Effector CD4-positive, alpha-beta T cell (primary cell): ENCODE measurements at places on chromosomes 3 and 15.

DNA sequence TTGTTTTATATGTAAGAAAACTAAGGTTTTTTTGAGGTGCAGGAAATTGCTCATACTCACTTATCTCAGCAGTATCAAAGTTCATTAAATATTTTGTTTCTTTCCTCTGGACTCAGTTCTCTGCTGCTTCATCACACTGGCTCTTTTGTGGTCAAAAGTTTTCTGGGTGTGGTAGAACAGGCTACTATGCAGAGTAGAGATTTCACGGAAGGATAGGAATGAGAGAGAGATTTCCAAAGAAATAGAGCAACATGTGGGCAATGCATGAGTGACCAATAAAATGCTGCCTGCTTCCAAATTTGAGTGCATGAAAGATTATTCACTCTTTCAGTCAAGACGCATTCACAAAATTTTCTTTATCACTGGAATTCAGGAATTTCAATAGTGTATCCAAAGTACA is 577.3 kb upstream of the SEMA6D start:
- DNase-seq, result no peak

- no peak for DNase-seq
Observed at GRCh38 chr15:56105855-56106254, 112.4 kb upstream of the NEDD4 start.

GRCh38 chr15:59200560-59200959 is 6.1 kb upstream of the LDHAL6B start:
- no peak for DNase-seq

DNA sequence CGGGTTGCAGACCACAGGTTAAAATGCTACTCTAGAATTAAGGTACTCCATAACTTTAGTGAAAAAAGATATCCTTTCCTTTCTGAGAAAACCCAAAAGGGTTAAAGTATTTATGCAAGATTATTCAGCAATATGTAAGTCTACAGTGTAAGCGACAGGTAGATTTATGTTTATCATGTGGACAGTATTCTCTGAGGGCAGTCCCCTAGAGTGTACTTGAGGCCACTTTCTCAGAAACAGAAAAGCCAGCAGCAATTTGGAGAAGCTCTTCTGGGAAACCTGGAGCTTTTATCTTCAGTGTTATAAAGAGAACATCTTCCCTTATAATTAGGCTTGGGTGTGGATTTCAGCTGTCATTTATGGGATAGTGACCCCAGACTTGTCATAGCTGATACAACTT is 8.9 kb downstream of the ST3GAL6 start:
- DNase-seq, result no peak

DNA sequence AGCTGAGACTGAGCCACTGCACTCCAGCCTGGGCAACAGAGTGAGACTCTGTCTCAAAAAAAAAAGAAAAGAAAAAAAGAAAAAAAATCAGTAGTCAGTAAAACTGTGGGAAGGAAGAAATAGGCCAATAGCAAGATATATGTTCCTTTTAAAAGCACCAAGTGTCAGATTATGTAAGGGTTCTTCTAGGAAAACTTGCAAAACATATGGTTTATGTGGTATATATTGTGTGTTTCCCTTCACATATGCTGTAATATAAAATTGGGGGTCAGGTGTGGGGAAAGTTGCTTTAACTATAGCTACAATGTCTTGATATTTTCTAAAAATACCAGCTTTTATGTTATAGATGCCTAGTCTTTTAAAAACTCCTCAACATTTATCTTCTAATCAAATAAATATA is 64.6 kb downstream of the ESYT3 start:
- DNase-seq, result no peak

DNA sequence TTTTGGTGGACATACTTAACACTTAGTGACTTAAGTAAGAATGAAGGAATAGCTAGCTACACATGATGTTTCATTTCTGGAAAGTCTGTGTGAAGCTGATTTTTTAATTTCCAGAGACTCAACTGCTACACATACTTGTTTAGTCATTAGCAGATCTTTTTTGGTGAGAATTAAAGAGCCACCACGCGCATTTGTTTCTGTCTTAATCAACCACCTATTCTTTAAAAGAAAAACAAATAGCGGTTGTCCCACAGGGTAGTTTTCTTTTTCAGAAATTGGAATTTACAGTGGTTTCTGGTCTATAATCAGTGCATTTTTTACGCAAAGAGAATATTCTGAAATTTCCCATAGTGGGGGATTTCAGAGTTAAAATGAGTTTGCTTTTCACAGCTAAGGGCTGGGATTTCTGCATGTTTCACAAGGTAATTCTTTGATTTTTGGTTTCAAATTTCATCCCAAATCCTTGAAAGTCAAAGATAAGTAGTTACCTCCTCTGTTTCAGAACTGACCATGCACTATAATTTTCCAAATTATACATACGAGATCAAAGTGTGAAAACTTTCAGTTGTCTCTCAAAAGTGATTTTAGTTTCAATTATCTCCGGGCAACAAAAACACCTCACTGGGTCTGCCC is 631.0 kb upstream of the GRM7 start:
- no peak for DNase-seq

GRCh38 chr3:84538597-84538996 is 420.2 kb upstream of the CADM2 start:
- DNase-seq, result no peak

DNA sequence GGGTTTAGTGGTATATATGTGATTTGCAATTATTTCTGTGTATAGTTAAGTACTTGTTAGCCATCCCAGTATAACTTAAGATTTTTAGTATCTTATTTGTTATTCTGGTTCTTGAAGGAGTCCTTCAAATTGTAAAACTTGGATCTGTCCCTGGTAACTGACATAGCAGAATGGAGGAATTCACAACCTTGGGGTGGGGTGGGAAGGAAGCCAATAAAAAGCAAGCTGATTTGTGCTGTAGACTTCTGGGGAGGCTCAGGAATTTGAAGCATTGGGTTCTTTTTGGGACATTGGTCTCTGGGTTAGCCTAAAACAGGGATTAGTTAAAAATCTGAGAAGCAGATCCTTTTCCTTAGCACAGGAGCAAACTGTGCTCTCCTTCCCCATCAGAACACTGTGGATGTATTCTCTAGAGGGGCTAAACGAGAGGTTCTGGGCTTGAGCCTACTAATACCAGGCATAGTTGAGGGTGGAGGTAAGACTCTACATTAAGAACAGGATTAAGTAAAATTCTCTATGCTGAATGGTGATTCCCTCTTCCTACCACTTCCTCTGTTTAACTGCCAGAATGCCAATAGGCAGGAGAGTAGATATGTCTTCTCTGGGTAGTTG is 42.2 kb downstream of the GMPS start:
- DNase-seq, result no peak

DNA sequence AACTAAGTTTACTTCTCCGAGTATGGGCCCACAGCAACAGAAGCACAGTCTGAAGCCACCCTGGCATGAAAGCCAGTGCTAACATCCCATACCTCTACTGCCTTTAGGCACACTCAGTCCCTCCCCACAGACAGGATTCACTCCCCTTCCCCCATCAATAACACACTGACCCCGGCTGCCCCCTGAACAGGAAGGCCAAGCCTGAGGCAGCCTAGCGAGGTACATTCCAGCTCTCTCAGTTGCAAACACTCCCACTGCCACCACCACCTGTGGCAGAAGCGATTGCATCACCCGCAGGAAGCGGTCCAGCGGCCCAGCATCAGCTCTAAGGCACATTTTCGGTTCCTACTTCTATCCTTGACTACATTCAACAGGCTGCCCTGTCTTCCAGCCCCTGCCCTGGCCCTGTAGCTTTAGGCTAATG is 7.0 kb upstream of the BMF start:
- DNase-seq, result no peak

DNA sequence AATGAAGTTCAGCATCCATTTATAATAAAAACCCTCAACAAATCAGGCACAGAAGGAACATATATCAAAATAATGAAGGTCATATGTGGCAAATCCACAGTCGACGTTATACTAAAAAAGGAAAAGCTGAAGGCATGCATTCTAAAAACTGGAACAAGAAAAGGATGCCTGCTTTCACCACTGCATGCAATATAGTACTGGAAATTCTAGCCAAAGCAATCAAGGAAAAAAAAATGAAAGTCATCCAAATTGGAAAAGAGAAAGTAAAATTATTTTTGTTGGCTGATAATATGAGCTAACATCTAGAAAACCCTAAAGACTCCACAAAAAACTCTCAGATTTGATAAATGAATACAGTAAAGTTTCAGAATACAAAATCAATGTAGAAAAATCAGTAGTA is 1123.2 kb downstream of the TBL1XR1 start:
- no peak for DNase-seq
